ENCODE measurements at places on chromosomes 1 and 21.

DNA sequence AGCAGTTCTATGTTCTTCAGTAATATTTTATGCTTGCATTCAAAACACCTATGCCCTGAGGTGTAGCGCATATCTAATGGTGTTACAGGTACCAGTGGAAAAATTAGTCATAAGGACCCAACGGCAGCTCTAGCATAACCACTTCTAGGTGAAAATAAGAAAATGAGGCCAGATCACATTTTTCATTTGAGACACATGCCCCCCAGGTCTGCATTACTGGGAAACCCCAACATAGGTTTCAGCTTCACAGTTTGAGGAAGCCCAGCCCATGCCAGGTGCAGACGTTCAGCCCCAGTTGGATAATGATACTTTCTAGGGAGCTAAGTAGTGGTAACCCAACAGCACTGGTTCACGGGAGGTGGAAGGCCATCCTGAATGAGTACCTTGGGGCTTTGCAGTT lies 129.8 kb downstream of the CNIH3 start:
- DNase-seq: no peak

DNA sequence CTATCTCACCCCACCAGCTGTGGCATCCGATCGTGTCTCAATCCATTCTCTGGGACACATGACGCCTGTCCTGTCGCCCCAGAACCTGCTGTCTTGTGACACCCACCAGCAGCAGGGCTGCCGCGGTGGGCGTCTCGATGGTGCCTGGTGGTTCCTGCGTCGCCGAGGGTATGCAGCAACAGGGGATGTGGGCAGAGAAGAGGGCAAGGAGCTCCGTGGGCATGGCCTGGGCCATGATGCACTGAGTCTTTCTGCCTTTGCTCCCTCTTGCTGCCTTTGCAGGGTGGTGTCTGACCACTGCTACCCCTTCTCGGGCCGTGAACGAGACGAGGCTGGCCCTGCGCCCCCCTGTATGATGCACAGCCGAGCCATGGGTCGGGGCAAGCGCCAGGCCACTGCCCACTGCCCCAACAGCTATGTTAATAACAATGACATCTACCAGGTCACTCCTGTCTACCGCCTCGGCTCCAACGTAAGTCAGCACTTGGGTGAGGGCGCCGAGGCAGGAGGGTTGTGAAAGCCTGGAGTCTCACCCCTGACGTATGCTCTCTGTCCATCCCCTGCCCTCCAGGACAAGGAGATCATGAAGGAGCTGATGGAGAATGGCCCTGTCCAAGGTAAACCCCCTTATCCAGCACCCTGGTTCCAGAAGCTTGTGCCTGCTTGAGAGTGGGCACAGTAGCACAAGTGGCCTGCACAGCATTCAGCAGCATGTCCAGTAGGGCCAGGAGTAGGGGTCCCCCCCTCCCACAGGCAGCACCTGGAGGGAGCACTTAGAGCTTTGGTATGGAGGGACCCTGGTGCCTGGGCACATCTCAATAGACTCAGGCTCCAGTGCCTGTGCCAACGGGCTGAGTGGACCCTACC lies 8.8 kb downstream of the TINAGL1 start:
- no peak for DNase-seq

GRCh38 chr1:22471078-22471477 lies 19.4 kb downstream of the ZBTB40 start:
- DNase-seq: peak; percentile 48

DNA sequence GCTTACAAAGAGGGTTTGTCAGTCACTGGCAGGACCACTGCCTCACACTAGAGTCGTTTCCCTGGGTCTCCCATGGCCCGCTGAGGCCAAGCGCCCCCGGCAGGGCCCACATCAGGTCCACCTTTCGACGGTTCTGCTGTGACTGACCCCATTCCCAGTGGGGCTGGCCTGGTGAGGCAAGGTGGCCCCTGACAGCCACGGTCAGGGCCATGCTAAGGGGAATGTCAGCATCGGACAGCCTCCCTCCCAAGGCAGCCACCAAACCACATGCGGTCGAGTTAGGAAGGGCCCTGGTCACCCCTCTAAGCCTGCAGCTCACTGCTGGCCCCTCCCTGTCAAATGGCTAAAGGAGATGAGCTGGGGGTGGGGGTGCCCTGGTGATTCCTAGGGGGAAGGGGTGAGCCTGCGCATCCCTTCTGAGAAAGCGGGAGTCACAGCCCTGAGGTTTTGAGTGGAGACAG lies 2.9 kb upstream of the KIF17 start:
- no peak for DNase-seq

DNA sequence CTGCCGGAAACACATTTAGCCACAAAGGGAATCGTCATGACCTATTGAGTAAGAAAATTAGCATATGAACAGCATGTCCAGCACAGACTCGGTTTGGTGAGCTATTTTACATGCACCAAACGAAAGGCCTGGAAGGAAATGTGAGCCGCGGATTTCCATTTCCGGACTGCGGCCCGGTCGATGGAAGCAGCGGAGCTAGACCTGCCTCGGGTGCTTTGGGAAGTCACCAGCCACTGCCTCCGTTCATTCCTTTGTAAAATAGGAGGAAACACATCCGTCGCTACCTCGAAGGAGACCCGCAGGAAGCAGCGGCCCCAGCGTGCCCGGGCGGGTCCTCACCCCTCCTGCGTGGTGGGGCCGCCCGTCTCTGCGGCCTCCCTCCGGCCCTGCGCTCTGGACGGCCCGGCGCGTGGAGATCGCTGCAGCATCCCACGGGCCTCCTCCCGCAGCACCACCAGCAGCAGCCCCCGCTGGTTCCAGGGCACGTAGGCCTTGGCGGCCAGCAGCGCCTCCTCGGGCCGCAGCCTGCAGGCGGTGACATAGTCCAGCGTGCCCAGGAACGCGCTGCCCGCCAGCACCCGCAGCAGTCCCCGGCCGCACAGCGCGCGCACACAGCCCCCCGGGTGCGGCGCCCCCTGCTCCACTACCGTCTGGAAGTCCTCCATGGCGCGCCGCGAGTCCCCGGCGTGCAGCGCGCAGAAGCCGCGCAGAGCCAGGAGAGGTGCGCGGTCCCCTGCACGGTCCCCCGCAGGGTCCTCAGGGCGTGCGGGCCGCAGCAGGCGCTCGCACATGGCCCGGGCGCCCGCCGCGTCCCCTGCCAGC lies 12.1 kb downstream of the TTC34 start:
- no peak for DNase-seq

- DNase-seq: no peak
Observed at GRCh38 chr1:101044749-101045148, 19.2 kb upstream of the DPH5 start.

DNA sequence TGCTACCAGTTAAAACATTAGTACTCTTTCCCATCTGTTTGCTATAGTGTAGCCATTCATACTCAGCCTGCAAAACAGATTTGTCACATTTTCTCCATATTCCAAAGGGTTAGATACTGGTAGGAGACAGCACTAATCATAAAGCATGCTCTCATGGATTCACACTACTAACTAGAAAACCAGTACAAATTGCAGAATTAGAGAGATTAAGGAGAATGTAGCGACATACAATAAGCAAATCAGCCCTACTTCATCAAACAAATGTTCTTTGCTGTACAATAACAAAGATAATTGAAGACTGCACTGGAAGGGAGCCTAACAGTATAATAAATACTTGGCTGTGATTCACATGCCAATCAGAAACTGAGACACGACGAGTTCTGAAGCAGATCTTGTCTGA lies 368.0 kb upstream of the PRMT6 start:
- no peak for DNase-seq

DNA sequence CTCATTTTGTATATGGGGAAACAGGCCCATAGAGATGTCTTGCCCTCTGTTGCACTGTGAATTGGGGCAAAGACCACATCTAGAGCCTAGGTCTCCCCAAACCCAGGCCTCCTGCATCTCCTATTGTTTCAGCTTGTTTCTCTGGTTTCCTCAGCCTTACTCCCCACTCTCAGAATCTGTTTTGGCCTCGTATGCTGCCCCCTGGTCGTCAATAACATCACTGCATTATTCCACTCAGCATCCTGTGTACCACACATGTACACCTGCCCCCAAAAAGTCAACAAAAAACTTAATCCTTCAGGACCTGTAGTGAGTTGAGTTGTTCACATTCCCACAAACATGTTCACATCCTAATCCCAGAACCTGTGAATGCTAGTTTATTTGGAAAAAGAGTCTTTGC lies 184.8 kb downstream of the BRINP2 start:
- peak; percentile 13 for DNase-seq

- DNase-seq: no peak
Observed at GRCh38 chr21:30769724-30770431, 14.7 kb upstream of the KRTAP21-1 start.

DNA sequence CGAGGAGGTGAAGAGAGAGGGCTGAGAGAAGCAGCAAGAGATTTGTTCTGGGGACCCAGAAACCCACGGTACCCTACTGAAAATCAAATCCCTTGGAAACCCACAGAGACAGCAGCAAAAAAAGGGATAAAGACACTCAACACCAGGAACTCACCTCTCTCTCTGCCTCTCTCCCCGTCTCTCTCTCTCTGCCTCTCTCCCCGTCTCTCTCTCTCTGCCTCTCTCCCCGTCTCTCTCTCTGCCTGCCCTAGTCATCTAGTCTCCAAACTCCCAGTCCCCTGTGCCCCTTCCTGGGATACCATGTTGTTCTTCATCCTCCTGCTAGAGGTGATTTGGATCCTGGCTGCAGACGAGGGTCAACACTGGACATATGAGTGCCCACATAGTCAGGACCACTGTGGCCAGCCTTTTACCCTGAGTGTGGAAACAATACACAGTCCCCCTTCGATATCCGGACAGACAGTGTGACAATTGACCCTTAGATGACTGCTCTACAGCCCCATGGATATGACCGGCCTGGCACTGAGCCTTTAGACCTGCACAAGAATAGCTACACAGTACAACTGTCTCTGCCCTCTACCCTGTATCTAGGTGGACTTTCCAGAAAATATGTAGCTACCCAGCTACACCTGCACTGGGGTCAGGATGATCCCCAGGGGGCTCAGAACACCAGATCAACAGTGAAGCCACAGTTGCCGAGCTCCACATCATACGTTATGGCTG lies 9.8 kb upstream of the ALDH9A1 start:
- no peak for DNase-seq

DNA sequence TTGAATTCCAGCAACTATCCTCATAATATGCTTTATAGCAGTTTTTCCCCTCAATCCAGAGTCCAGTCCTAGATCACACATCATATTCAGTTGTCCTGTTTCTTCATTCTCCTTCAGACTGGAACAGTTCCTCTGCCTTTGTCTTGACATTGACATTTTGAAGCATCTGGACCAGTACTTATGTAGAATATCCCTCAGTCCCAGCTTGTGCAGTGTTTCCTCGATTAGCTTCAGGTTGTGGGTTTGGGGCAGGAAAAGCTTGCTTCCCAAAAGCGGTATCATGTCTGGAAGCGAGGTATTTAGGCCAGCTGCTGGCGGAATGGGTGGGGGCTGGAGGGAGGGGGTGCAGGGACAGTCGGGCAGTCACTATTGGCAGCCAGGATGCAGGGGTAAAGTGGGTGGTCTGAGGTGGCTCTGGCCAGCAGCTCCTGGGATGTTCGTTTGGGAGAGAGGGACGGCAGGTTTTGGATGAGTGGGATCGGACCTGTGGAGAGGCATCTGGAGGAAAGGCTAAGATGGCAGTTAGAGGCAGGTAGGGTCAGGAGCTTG lies 6.5 kb downstream of the THEMIS2 start:
- DNase-seq: no peak

GRCh38 chr1:94471271-94471670 lies 53.1 kb downstream of the ABCD3 start:
- no peak for DNase-seq

GRCh38 chr1:45930258-45931150 lies 127.1 kb downstream of the MAST2 start:
- DNase-seq: no peak

DNA sequence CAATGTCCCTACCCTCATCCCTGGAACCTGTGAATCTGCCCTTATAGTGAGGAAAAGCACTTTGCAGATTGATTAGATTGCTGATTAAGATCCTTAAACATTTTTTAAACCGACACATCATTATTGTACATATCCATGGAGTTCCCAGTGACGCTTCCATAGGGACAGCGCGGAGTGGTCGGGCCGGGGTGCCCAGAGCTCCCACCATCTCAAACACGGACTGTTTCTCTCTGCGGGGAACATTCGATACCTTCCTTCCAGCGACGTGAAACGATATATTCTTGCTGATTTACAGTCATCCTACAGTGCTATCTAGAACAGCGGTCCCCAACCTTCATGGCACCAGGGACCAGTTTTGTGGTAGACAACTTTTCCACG lies 4.0 kb downstream of the KRTAP10-12 start:
- no peak for DNase-seq

DNA sequence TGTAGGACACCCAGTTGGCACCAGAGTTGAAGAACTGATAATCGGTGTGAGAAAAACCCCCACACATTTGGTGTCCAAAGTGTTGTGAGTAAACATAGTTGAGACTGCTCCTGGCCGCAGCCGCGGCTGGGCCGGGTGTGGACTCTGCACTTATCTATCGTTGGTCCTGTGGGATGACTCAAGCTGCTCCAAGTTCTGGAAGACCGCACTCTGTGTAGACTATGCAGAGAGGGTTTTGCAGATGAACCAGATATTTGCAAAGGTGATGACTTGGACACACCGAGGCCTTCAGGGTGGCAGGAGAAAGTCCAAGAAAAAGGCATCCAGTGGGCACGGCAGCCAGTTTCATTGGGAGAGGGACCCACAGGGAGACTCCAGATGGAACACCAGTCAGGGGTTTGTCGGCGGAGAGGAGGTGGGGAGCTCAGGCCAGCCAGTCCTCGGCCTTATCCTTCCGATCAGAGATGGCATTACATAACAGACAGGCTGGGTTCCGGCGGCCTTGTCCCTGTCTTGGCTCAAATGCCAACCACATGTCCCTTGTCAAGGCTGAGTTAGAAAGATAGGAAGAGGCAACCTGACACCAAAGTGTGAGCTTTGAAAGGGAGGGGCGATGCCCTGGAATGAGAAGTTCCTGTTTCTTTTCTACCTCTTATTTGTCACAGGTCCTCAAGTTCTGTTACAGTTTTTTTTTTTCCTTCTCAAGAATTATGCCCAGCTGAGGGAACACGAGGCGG lies 21.1 kb downstream of the C2CD2 start:
- DNase-seq: no peak

GRCh38 chr21:26617176-26617575 lies 44.1 kb upstream of the CYYR1 start:
- no peak for DNase-seq

GRCh38 chr1:160004001-160004400 lies 27.8 kb downstream of the PIGM start:
- DNase-seq: no peak

- DNase-seq: no peak
Observed at GRCh38 chr1:41382480-41383090, 21.4 kb downstream of the FOXO6 start.

Data from astrocyte of the spinal cord (primary cell).